ENCODE measurements at places on chromosomes 6 and 20.
A peak's percentile ranks its signal among the peaks of the same experiment; 100 is the strongest.

GRCh38 chr6:160978141-160978901, 13.2 kb upstream of the MAP3K4 start:
- no peak for DNase-seq

- DNase-seq: no peak
Observed at GRCh38 chr20:22686097-22686496, 101.7 kb upstream of the FOXA2 start.

- DNase-seq: no peak
Observed at GRCh38 chr6:71588490-71588889, 297.9 kb upstream of the RIMS1 start.

- no peak for DNase-seq
Observed at GRCh38 chr6:117396228-117396627, 29.5 kb downstream of the ROS1 start.

DNA sequence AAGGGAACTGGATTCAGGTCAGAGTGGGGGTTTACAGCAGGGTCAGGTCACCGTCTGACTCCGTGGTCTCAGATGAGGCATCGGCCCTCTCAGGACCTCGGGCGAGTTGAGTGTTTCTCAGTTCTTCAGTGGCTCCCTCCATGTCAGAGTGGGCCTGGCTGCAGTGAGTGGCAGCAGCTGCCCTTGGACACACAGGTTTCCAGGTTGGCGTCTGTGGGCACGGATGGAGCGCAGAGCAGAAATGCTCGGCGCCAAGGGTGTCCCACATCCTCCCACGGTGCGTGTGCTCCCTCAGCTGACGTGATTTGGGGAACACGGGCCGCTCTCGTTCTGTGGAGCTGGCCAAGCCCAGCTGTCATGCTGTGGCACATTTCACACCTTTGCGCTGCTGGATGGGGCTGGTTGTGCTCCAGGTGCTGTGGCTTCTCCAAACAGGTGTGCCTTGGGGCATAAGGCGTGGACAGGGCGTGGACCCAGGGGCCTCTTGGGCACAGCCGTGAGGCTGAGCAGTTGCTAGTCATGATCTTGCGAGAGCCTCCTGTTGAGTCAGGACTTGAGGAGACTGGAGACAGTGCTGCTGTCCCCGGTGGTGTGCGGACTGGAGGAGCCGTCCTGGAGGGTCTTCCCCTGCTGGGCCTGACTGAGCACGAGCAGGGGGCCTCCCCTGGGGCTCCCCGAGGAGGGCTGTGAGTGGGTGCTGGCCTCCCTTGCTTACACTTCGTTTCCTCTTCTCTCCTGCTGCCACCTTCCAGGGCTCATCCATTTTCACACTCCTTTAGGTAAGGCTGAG, 9.5 kb upstream of the DNAJC5 start:
- DNase-seq: no peak

DNA sequence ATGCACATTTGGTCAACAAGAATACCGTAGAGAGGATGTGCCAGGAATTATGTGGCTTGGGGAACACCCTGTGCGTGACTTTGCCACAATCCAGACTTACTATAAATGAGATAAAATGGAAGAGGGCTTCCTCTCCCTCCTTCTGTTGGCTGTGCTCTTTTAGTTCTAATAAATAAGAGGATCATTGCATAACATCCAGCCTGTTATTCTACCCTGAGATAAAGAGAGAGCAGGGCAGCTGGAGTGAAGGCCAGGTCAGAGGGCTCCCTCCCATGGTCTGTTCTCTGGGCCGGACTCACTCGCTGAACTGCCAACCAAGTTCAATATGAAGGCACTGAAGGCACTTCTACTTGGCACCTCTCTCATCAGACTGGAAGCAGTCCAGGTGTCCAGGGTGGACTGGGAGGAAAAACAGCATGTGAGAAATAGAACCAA, 91.7 kb downstream of the MTFR2 start:
- DNase-seq: no peak

DNA sequence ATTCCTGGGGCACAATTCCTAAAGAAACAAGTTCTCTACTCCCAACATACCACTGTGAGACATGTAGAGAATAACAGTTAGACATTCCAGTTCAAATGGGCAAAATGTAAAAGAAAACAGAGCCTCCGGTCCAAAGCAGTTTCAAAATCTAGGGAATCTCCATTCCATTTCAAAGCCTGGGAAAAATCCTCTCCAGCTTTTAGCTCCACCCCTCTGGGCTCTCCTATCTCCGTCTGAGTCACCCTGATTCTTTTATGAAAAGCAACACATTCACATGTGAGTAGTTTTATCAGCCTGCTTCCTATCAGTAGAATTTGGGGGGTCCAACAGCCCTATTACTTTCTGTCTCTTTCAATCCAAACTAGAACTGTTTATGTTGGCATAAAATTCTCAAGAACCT, 3.7 kb downstream of the CSNK2A1 start:
- DNase-seq: no peak

DNA sequence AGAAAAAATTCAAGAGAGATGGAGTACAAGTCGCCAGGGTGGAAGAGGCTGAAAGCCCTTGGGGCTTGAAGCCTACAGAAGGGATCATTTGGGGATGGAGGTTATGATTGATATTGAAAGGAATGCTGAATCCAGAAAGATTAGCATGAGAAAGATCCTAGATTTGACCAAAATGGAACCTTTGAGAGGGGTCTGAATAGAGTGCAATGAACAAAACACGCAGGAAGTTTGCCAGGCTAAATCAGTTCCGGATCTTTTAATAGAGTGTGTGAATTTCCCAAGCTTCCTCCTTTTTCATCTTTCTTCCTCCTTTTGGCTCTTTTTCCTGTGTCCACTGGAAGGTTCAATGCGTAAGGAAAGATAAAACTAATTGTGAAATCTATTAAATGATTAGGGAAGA, 15.3 kb downstream of the IPCEF1 start:
- no peak for DNase-seq

GRCh38 chr6:90066697-90067096, 172.4 kb downstream of the GJA10 start:
- no peak for DNase-seq

GRCh38 chr20:21788082-21788481, 82.6 kb downstream of the PAX1 start:
- no peak for DNase-seq

DNA sequence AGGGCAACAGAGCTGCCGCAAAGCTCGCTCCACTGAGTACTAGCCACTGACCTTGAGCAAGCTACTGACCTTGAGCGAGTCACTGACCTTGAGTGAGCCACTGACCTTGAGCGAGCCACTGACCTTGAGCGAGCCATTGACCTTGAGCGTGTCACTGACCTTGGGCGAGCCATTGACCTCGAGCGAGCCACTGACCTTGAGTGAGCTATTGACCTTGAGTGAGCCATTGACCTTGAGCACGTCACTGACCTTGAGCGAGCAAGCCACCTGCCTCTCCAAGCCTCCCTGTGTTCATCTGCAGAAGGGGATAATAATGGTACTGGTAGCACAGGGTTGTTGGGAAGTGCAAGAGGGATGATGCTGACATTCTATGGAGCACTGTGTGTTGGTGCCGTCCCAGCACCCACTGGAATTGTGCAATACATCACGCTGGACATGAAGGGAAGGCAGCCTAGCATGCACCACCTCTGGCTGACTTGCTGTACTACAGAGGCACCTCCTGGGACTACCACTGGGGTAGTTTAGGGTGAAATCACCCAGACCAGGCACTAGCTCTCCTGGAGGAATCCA, 60.2 kb downstream of the CTCFL start:
- no peak for DNase-seq

GRCh38 chr6:56244089-56244488, 3.3 kb downstream of the COL21A1 start:
- DNase-seq: no peak

GRCh38 chr6:686497-686896, 6.4 kb downstream of the EXOC2 start:
- DNase-seq: no peak

- no peak for DNase-seq
Observed at GRCh38 chr6:157953580-157954091, 28.0 kb upstream of the SYNJ2 start.

DNA sequence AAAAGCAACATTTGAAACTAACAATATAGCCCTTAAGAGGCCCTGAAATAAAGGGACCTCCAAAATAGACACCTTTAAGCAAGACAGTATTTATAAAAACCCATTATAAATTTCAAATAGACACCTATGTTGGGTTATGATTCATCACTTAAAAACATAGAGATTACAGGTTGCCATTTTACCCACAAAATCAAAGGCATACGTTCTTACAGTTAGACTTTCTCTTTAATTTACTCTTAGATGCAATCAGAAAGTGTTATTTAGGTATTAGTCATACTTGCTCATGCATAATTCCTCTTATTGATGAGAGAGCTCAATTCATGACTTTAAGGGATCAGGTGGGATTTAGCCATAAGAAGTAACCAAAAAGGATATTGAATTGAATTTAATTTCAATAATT, 51.5 kb upstream of the TMEM200A start:
- no peak for DNase-seq

- DNase-seq: no peak
Observed at GRCh38 chr6:31031095-31031494, 20.8 kb downstream of the MUC22 start.

- DNase-seq: no peak
Observed at GRCh38 chr6:157625764-157626163, 197.3 kb upstream of the SNX9 start.

DNA sequence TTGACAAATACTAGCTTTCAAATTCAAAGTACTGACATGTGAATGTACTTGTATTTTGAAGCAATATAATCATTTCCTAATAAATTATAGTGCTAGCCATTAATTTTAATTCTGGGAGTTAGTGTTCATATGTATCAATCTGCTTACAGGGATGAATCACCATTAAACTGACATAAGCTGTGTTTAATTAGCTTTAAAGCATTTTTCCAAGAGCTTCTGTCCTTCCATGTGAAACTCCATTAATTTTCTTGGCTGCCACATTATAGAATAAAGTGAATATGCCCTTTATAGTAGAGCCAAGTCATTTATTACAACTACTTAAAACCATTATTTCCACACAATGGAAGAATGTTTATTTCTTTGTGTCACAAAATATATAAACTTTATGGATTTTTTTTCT, 150.8 kb downstream of the COL21A1 start:
- no peak for DNase-seq

- DNase-seq: no peak
Observed at GRCh38 chr6:12653486-12653885, 63.1 kb upstream of the PHACTR1 start.

- DNase-seq: no peak
Observed at GRCh38 chr6:169890049-169890448, 138.6 kb downstream of the ERMARD start.

- peak; percentile 74 for DNase-seq
Observed at GRCh38 chr6:169724494-169725124, at the start of gene PHF10. Gene PHF10, minus strand, starts transcription at chr6:169724500. Its CDS starts 569 bp downstream, at chr6:169723931.

DNA sequence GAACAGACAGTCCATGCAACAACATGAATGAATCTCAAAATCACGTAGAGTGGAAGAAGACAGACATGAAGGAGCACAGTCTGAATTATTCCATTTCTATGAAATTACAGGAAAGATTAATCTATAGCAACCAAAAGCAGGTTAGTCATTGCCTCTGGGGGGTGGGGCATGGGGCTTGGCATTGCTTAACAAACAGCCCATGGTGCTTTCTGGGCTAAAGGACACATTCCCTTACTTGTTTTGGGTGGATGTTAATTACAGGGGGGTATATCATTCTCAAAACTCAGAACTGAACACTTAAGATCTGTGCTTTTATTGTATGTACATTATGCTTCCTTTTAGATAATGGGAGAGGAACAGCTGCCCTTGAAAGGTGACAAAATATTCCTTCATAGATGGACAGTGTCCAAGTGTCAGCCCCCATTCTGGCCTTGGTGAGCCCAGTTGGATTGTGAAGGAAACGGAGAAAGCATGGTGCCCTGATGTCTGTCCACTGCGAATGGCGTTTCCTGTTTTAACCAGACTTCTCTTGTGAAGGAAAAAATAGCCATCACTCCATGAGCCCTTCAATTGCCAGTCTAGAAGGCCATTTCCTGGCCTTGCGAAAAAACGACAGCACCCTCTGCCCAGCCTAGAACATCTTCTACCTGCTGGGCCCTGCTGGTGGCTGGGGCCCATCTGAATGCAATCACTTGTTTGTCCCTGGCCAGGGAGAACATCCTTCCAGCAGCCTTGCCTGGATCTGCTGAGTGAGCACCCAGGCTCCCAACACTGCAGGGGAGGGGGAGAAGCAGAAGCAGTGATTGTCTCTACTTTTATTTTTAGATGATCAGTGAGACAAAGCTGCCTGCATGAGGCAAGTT, 179.7 kb downstream of the BCAS1 start:
- DNase-seq: no peak

GRCh38 chr6:143755301-143755744, 77.6 kb downstream of the PHACTR2 start:
- no peak for DNase-seq

- no peak for DNase-seq
Observed at GRCh38 chr6:45256697-45257695, 71.1 kb upstream of the RUNX2 start.

DNA sequence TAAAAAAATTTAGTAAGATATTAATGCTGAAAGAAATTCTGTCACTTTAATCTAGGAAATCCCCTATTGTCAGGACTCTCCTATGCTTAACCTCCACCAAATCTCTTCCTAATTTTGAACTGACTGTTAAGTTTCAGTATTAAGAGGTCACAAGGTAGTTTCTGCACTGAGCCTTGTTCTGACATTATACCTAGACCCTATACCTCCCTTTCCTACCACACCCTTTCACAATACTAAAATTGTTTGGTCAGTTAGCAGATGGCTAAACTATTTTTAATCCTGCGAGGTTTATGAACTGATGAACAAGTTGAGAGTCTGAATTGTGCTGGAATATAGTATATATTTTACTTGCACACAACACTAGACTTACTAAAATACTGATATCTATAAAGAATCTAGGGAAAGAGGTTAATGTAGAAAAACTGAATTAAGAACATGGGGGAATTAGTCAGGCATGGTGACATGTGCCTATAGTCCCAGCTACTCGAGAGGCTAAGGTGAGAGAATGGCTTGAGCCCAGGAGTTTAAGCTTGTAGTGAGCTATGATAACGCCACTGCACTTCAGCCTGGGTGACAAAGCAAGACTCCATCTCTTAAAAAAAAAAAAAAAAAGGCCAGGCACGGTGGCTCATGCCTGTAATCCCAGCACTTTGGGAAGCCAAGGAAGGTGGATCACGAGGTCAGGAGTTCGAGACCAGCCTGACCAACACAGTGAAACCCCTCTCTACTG, 51.5 kb downstream of the HBS1L start:
- DNase-seq: no peak

DNA sequence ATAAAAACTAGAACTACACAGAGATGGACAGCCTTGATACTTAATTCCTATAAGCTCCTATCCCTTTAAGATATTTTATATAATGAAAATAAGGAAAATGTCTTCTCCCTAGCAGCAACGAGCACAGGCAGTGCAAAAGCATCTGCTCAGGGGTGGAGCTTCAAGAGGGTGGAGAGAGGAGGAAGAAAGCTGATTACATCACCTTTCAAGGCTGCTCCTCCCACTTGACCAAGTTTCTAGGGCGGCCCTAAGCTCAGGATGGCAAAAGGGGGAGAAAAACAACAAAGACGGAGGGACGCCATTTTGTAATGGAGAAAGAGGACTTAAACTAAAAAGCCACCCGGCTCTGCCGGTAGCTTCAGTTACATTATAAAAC, 2.2 kb downstream of the PPP1R10 start:
- DNase-seq: peak; percentile 79

GRCh38 chr20:10093087-10093591, 58.4 kb downstream of the ANKEF1 start:
- no peak for DNase-seq

GRCh38 chr6:6201200-6201599, 119.3 kb downstream of the F13A1 start:
- no peak for DNase-seq

Data from T-helper 2 cell (primary cell).